ENCODE measurements at places on chromosomes 11 and 22.

DNA sequence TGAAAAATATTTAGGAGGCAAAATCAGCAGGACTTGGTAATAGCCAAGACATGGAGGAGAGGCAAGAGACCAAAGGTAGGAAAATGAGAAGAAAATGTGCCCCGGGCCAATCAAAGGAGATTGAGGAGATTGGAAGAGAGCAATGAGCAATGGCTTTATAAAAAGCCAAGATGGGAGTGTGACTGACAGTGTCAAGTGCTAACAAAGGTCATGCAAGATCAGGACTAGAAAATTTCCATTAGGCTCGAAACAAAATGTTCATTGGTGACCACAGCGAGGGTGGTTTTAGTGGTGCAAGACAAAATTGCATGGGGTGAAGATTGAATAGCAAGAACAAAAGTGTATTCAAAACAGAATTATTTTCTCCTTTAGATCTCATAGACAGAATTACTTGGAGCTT lies 45.2 kb upstream of the TBCEL start:
- no peak for DNase-seq

DNA sequence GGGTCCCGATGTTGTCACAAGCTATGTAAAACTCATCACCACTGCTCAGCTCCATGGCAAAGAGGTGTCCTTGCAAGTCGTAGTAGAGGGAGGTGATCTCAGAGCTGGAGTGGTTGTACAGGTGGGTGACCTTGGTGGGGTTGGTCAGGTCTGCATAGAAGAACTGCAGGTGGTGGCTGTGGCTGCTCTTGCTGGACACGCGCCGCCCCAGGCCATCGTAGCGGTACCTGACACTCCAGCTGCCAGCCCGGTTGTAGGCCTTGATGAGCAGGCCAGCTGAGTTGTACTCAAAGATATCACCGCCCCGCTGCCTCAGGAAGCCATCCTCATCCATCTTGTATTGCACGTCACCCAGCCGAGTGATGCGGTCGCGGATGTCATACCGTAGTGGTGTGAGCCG lies 94.6 kb upstream of the NARS2 start:
- no peak for DNase-seq

GRCh38 chr11:1456176-1456575 lies 30.4 kb downstream of the MOB2 start:
- no peak for DNase-seq

- no peak for DNase-seq
Measured at GRCh38 chr22:45162531-45162930, 1.2 kb upstream of the NUP50 start.

DNA sequence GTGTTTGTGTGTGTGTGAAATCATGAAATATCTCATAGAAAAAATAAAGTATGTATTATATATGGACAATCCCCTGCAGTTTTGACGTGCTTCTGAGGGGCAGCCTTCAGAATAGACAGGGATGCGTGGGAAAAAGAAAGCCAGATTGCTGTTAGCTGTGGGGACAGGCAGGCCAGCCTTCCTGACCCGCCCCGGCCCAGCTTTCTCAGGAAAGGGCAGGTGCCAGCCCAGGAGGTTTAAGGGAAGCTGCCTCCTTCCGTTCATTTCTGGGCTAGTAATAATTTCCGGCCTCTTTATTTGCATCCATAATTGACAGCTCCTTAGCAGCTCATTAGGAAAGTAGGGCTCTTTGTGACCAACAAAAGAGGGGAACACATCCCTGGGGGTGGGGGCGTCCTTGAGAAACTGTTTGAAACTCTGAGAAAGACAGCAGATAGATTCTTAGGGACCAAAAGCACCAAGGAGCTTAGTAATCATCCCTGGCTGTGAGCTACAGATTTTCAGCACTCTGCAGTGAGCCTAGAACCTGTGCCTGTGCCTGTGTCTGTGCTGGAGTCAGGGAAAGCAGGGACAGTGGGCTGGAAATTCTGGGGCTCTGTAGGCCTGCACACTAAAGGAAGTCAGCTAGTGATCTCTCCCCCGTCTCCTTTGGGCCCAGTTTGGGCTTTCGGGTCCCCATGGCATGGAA lies 632.9 kb upstream of the CADM1 start:
- DNase-seq, result no peak

DNA sequence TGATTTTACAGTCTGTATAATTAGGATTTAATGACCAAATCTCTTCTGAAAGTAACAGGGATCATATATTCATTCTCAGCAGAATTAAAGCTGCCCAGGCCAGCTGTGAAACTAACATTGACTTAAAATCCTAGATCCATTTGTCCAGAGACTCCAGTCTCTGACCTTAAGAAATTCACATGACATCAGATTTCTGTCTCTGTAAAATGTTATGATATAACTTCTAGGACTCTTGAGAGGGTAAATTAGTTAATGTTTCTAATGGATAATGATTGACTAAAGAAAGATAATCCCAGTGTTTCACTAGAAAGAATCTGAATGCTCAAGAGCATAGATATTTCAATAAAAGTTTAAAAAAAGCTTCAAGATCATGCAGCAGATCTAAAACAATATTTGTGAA lies 6.3 kb downstream of the NOX4 start:
- DNase-seq, result no peak

GRCh38 chr11:65064847-65065240 lies 6.5 kb upstream of the NAALADL1 start:
- no peak for DNase-seq

DNA sequence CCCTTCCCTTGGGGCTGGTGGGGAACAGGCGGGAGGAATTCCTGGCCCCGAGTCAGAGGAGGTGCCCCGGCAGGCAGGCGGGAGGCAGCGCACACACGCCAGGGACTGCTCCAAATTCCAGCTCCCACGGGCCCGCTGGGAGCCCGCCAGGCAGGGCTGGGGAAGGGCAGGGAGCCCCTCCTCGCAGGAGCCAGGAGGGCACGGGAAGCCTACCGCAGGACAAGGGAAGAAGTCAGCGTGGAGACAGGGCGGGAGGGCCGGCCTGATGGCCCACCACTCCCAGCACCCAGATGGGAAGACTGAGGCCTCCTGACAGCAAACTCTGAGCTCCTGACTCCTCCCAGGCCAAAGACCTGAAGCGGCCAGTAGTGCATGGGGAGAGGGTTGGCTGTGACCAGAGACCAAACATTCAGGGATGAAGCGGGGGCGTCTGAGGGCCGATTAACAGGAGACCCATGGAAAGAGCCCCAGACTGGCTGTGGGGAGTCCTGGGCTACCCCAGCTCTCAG lies 22.4 kb downstream of the RPL3 start:
- DNase-seq, result no peak

DNA sequence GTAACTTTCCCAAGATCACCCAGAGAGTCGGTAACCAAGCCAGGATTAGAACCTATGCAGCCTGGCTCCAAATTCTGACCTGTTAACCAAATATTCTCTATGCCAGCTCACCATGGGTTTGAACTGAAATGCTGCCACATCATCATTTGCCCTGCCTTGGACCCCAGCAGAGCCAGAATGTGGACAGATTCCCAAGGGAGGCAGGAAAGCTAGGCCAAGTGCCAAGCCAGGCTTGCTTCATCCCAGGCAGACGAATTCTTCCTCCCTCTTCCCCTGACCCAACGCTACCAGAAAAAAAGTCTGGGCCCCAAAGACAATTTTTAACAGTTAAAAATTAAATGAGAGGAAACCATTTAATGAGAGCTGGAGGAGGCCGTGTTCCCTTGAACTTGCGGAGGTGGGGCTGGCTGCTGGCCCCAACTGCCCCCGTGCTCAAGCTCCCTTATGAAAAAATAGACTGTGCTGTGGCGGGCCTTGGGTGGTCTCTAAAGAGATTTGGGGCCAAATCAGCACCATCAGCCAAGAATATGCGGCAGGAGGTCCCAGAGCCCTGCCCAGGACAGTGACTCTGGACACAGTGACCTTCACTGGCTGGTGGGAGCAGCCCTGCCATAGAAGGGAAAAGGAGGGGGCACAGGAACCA lies 184.1 kb upstream of the SYT13 start:
- DNase-seq, result no peak

DNA sequence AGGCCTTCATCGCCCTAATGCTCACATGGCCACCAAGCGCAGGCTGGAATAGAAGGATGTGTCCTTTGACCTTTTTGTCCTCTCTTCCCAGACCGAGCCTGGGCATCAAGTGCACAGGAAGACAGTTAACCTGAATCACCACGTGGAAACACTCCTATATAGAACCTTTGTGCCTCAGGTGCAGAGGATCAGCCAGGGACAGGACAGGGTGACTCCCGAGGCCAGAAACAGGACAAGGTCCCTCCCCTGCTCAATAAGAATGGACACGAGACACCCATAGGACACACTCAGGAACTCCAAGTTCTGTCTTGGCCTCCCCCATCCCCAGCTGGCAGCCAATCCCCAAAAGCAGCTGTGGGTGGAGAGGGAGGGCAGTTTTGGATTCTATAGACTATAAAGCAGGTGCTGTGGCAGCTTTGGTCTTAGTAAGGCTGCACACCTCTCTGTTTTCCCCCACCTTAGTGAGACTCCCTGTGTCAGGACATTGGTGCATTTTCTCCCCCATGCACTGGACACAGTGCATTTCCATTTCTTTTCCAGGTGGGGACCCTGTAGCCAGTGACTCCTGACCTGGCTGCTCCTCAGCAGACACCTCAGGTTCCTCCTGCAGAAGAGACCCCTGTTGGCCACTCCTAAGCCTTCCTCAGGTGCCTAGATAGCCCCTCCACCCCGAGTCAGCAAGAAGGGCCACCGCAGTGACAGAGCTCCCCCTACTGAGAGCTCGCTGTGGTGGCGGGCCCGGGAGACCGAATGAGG lies 43.6 kb upstream of the POU2AF1 start:
- DNase-seq, result peak; percentile 55

GRCh38 chr11:59716051-59716450 lies 2.4 kb upstream of the OR10V1 start:
- DNase-seq, result no peak

DNA sequence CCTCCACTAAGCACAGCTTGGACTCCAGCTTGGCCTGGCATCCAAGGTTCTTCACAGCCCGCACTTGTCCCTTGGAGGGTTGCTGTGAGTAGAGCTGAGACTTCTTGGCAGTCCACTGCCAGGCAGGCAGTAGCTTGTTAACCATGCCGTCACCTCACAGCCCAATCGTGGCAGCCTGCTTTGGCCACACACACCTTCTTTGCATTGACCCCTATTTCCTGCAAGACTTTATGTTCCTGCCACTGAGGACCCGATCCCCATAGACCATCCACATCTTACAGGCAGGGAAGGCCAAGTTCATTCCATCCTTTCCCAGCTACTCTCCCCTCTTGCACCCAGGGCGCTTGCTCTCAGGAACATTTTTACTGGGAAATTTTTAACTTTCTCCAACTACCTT lies 2.5 kb upstream of the PYGM start:
- no peak for DNase-seq

DNA sequence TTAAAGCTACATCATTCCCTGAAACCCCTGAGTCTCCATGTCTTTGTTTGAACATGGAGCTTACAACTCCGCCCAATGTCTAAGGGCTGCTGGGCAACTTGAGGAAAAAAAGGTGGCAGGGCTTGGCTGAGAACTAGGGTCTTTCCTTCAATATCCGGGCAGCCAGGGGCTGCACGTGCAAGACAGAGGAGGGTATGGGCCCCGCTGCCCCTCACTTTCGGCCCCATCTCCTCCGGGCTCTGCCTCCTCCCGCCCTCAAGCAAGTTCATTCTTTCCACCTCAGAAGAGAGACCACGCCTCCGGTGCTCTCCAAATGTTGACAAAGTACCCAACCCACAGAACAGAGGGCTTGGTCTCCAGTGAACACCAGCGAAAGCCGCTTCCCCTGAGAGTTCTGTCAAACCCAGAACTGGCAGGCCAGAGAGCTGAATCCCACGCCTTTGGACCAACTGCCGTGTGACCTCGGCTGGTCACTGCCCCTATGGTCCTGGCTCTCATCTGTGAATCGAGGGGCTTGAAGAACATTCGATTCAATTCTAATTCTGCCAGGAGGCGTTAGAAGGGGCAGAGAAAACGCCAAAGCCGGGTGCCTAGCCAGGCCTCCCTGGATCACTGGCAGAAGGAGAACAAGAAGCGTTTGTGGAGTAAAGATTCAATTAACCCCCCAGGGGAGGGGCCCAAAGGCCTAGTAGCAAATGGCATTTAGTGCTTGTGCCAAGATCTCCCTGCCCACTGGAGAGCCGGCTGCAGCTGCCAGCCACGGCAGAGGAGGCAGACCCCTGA lies 7.3 kb downstream of the PDGFB start:
- DNase-seq, result no peak

GRCh38 chr22:19896665-19897355 lies 42.1 kb upstream of the GNB1L start:
- no peak for DNase-seq

DNA sequence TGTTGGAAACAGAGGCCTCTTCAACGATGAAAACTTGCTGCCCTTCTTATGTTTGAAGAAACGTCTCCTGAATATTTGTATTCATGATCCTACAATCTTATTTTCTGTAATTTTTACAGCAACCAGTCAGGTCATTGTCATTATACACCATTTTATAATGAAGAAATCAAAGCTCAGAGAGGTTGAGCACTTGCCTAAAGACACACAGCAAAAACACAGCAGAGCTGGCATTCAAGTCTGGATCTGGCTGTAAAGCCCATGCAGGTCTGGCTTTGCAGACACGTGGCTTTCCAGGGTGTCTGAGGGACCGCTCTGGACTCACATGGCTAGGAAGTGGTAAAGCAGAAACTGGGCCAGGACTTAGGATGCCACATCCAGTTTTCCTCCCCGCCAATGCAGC lies 15.8 kb upstream of the ALX4 start:
- no peak for DNase-seq

DNA sequence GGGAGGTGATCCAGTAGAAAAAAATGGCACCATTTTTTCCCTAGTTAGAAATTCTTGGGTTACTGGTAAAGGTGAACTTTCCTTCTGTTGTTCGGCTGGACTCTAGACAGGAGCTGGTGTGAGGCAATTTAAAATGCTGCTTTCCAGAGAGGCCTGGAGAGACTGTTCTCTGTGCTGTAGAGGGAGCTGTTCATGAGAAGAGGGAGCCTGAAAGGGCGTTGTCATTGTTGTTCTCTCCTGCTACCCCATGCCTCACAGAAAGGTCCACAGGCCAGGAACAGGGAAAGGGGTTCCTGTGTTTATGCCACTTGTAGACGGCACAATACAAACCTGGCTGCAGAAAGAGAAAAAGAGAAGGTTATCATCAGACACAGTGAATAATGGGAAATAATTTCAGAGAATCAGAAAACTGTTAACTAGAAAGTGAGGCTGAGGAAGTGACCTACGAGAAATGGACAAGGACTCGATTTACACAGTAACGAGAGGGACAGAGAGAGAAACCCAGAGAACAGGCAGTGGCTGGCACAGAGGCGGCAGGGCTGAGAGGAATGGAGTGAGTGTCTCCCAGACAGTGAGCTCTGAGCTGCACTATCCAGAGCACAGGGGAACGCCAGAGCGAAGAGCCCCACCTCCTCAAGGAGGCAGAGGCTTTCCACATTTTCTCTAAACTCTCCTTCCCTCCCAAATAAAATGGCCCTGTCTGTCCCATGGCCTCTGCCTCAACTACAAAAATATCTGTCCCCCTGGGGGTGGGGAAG lies 109.2 kb downstream of the RRM1 start:
- DNase-seq, result no peak

DNA sequence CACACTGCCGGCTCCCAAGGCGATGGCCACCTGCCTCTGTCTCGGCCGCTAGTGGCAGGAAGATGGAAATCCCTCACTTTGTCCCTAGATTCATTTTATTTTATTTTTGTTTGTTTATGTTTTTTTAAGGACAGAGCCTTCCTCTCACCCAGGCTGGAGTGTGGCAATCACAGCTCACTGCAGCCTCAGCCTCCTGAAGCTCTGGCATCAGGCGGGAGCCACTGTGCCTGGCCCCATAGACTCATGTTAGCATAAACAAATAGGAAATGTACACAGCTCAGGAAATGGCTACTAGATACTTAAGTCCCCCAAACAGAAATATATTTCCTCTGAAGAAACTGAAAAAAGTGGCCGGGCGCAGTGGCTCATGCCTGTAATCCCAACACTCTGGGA lies 3.5 kb downstream of the TMEM80 start:
- DNase-seq, result no peak

- no peak for DNase-seq
Measured at GRCh38 chr22:42993651-42994275, 21.2 kb downstream of the PACSIN2 start.

Data from HTR-8/SVneo (cell line).